Karpas-422 (cell line): ENCODE measurements at places on chromosomes 13 and 19.

DNA sequence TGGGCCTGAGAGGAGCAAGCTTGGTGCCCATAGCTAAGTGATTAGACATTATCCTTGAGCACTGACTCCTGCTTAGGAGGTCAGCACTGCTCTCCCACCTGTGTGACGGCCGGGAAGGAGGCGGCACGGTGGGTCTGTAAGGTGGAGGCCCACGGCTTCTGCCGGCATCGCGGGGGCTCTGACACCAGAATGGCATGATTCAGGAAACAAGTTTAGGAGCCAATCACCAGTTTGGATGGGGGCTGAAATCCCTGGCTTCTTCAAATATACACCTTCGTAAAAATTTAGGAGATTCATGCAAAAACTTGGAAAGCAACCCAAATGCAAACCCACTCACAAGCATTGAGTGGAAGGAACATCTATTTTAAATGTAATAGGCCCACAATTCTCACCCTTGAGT, 307.3 kb upstream of the TSHZ3 start:
- DNase-seq, result peak; percentile 20

- DNase-seq, result no peak
Measured at GRCh38 chr13:34667286-34668218, 274.5 kb upstream of the NBEA start.

DNA sequence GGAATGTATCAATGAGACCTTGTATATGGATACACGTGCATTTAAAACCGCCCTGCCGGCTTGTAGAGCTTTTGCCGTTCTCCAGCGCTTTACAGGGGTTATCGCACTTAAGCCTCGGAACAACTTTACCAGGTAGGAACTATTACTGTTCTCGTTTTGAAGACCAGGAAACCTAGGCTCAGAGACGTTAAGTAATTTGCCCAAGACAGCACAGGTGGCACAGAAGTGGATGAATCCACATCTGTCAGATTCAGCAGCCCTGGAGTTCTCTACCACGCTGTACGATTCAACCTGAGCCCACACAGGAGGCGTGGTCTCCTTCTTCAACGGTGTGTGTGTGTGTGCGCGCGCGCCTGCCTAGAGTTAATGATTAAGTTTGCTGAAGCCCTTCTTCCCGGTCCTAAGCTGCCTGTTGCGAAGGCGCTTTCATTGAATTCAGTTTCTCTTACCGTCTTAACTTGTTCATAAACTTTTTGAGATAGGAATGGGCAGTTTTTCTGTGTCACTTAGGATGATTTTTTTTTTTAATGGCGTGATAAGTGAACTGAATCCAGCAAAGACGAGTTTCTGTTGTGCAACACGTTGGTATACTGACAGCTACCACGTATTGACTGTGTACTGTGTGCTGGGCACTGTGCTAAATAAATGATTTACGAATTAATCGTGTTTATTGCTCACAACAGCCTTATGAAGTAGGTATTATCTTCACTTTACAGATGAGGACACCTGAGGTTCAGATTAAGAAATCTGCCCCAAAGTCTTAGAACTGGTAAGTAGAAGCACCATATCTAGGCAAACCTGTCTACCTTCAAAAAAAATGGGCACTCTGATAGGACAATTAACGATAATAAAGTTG, 67.4 kb downstream of the KCNRG start:
- peak; percentile 94 for DNase-seq

DNA sequence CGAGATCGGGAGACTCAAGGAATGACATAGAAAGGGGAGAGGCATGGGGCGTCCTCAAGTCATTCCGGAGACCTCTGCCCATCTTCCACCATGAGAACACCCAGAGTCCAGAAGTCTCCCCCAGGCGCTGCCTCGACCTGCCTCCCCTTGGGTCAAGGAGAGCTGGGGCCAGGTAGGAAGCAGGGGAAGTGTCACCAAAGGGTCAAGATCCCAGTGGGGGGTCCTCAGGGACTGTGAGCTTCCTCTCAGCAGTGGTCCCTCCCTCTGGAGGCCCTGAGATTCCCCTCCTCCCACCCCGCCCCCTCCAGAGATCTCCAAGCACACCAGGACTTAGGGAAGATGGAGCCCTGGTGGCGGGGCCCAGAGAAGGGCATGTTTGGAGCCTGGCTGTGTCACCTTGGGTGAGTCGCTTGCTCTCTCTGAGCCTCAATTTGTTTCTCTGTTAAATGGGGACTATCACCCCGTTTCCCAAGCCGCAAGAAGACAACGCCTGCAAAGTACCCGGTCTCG, 919 bp downstream of the DACT3 start:
- DNase-seq, result peak; percentile 38

GRCh38 chr19:28067882-28068281, 1145.1 kb downstream of the UQCRFS1 start:
- DNase-seq, result no peak

GRCh38 chr13:38045278-38046048, 175.9 kb upstream of the TRPC4 start:
- DNase-seq, result peak; percentile 66

DNA sequence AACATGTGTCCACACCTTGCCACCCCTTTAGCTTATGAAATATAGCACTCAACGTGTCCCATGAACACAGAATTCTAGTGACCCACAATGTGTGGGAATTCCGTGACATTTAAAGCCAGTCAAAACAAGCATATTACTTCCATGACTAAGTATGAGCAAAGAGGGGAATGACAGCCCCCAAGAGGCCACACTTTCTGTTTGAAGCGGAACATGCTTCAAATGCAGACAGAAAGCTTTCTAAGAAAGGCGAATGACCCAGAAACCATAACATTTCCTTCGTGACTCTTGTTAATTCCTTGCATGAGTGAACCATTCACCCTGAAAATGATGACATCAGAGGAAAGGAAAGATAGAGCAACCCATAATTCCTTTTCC, 122.0 kb upstream of the FNDC3A start:
- peak; percentile 36 for DNase-seq

DNA sequence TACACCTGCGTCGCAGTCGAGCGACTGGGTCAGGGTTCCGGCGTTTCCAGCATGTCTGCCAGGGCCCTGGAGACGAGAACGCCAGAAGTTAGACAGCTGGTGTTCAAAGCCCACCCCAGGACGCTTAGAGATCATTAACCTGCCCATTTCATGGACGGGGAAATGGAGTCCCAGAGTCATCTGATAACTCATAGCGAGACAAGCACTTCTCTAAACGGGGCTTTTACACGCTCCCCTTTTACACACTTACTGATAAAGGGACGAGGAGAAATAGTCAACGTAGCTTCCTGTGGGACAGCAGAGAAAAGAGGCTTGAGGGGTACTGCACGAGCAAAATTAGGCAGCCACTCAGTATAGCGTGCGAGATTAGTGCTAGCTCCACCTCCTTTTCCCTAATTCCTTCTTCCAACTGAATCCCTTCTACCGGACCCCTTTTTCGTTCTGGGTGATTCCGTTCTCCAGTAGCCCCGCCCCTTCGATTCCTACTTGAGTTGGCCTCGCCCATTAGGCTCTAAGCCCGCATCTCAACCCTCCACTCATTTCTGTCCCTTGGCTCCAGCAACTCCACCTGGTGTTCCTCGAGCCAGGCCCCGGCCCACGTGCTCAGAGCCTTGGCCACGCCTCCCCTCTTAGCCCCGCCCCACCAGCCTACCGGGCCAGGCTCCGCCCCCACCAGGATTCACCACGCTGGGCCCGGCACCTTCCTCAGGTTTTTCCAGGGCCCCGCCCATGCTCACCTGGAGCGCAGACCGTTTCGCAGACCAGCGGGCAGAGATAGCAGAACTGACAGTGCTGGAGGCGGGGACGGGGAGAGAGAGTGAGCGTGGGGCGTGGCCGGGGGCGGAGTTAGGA, 3.7 kb downstream of the HRC start:
- peak; percentile 76 for DNase-seq

- DNase-seq, result no peak
Measured at GRCh38 chr13:32022311-32022710, 9.3 kb upstream of the FRY start.

GRCh38 chr13:39597838-39598237, 5.2 kb downstream of the LHFPL6 start:
- DNase-seq, result no peak

DNA sequence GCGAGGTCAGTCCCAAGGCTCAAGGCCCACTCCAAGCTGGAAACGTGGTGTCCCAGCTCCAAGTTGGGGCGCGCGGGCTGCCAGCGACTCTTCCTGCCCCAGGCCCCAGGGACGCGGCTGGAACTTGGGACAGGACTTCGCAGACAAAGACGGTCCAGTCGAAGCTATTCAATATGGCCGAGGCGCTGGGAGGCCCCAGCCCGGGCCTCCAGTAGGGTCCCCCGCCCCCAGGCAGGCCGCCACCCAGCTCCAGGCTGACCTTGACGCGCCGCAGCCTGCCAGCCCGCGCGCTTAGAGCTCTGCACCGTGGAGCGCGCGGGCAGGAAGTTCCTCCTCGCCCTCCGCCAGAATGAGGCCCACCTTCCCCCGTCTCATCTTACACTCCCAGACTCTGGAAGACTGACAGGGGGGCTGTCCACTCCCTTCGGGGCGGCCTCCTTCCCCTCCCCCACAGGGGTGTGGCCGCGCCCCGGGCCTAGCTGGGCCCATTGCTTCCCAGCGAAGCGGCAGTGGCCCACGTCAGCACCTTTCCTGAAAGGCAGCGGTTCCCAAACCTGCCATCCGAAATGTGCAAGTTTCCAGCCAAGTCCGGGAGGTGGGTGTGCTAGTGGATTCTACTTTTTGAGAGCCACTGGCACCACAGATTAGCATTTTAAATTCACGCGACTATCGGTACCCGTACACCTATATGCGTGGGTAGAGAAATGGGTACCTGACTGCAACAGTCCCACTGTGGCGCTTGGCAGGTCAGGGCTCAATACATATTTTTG, at the start of gene CCDC8:
Gene CCDC8, minus strand, starts transcription at position 303 of the 770 bp plus-strand sequence. CDS start 754 bp downstream, outside the sequence.
- no peak for DNase-seq

DNA sequence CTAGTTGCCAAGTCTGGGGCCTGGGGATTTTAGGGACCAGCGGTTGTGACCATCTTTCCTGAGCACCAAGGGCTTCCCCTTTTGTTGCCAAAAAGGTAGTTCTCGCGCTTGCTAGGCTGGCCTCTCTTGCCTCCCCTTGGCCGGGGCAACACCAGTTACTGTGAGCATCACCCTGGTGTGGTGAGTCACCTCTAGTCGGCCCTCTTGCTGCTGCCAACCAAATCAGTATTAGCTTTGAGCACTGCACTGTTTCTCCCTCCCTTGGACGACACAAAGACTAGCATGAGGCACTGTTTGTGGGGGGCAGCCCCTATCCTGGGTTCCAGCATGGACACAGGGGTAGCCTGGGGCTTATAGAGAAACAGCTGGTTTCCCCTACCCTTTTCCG, 6.9 kb downstream of the SYDE1 start:
- DNase-seq, result no peak

DNA sequence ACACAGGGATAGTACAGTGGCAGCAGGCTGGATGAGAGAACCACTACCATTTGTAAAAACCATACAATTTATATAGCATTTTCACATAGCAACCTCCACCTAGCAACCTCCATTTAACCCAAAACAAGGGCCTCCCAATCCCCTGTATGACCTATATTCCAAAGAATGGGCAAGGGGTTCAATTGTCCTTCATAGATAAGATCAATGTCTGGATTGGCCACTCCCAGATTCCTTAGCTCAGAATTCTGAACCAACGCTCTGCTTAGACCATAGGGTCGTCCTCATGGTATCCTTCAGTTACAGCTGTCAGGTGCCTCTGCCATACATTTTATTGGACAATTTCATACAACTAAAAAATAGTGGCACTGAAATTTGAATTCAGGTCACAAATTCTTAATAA, 166.2 kb downstream of the KCTD12 start:
- no peak for DNase-seq
